ENCODE measurements at places on chromosomes 1 and 21. TPM values are rescaled to one million over a fixed set of nuclear protein-coding genes. Genes with fewer than 3 reads are reported as not detected.
A peak's percentile ranks its signal among the peaks of the same experiment; 100 is the strongest.

GRCh38 chr21:25776440-25776839 is 41.7 kb downstream of the GABPA start:
- no peak for DNase-seq

DNA sequence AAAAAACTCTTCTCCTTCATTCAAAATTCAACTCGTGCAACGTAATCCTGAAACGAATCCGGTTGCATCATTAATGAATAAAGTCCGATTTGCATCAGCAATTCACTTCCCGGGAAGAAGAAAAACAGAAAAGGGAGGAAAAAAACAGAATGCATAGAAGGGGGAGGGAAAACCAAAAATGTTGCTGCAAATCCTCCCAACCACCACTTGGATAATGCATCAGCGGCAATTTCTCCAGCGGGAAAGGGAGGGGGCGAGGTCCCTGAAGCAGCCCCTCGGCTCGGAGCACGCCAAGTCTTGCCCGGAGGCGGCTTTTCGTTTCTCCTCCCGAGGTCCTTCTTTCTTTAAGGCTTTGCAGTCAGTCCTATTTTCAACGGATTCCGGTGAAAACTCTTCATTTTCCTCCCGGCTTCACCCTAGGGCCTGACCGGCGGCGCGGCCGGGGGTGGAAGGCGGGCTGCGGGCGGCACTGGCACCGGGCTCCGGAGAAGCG is 723 bp downstream of the CDC42BPA start:
- peak; percentile 64 for DNase-seq

DNA sequence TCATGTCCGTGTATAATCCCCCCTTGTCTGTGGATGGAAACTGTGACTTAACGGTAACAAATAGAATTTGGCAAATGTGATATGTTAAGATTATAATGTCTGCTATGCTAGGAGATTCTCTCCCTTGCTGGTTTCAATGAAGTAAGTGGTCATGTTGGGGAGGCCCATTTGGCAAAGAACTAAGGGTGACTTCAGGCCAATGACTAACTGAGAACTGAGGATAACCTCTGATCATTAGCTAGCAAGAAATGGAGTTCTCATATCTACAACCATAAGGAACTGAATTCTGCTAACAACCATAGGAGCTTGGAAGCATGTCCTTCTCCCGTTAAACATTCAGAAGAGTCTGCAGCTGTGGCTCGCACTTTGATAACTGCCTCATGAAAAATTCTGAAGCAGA is 2.3 kb downstream of the IFI44L start:
- DNase-seq: no peak

The MCOLN2 gene
- 1.0 TPM for total RNA-seq

DNA sequence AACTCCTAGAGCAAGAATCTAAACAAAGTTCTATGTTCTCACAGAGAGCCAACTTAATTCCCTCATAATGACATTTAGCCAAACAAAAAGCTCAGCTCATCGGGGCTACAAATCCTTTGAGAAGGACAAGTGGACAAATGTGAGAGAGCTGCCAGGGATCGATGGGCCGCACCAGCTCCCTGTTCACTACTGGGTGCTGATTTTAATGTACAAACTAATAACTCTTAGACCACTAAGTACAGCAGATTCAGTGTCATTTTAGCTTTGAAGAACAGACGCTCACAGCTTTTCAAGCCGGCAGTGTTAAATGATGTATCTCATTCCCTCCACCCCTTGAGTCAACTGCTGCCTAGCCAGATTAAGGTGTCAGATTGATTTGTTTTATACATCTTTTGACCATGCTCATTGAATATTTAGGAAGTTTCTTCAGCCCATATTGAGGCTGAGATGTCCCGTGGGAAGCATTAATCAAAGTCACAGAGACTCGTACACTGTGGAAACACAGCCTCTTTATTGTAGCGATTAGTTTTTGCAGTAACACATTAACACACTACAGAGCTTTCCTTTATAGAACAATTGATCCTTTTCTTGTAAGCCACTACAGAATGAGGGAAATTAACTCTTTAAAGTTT is 21.1 kb downstream of the PROX1 start:
- no peak for DNase-seq

GRCh38 chr1:113692824-113693431 is 66.4 kb downstream of the PHTF1 start:
- no peak for DNase-seq

DNA sequence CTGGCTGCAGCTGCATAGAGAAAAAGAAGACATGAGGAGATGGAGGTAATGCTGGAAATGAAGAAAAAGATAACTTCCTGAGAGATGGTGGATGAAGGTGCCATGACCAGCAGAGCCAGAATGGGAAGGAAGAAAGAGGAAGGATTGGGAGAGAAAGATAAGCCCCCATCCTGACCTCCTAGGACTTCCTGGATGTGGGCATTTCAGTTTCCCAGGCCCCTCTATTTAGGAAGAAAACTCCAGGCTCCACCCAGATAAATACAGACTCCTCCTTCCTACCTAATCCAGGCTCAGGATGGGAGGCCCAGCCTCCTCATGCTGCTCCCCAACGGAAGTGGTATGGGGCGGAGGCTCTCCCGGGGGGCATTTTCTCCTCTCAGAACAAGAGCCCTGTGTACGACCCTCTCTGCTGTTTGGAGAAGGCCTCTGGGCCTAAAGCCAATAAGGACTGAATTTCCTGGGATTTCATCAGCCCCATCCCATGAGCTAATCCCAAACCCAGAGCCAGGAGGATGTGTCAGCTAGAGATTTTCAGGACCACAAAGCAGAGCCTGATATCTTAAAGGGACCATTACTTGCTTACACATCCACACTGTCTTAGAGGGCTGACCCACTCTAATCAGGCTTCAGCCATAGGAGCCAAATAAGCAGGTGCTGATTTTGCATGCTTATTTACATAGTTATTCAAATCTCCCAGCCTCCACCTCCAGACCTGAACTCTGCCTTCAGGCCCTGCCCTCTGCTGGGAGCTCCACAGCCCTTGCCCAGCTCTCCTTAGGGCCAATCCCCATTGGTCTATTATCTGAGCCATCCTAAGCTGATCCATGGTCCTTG is 5.1 kb upstream of the ARHGEF2 start:
- peak; percentile 22 for DNase-seq

DNA sequence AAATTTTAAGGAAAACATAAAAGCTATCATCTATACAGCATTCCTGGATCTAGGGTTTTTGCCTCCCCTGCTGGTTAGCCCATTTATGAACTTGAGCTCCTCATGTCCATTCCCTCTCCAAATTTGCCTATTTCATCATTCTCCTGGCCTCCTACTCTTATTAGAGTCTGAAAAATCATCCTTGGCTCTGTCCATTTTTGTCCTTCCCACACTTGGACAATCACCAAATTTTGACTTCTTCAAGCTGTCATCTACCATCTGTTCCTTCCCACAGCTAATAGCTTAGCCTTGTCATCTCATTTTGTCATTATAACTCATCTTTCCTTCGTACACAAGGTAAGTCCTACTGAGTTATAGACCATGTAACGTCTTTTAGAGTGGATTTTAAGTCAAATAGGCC is 2.2 kb upstream of the HENMT1 start:
- DNase-seq: no peak

- DNase-seq: no peak
These were observed 26.3 kb upstream of the KIAA0040 start for GRCh38 chr1:175218786-175219434.

The GABRD gene
- total RNA-seq: 0.54 TPM

The GSTM5 gene
- 0.23 TPM for total RNA-seq
